ENCODE measurements at places on chromosomes 16 and 17.
A peak's percentile ranks its signal among the peaks of the same experiment; 100 is the strongest.

DNA sequence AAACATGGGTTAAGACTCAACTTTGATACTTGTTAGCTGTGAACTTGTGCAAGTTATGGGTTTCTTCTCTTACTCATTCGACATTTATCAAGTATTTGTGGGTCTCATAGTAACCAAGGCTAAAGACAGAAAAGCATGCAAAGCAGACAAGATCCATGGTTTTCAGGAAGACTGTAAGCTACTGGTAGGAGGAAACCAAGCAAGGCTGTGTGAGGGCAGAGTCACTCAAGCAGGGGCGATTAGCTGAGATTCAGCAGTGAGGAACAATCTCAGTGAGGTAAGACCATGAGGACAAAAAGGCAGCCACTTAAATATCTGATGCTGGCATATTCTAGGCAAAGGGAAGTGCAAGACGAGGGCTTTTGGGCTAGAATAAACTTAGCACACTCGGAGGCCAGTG is 29.5 kb downstream of the MBTD1 start:
- no peak for DNase-seq

DNA sequence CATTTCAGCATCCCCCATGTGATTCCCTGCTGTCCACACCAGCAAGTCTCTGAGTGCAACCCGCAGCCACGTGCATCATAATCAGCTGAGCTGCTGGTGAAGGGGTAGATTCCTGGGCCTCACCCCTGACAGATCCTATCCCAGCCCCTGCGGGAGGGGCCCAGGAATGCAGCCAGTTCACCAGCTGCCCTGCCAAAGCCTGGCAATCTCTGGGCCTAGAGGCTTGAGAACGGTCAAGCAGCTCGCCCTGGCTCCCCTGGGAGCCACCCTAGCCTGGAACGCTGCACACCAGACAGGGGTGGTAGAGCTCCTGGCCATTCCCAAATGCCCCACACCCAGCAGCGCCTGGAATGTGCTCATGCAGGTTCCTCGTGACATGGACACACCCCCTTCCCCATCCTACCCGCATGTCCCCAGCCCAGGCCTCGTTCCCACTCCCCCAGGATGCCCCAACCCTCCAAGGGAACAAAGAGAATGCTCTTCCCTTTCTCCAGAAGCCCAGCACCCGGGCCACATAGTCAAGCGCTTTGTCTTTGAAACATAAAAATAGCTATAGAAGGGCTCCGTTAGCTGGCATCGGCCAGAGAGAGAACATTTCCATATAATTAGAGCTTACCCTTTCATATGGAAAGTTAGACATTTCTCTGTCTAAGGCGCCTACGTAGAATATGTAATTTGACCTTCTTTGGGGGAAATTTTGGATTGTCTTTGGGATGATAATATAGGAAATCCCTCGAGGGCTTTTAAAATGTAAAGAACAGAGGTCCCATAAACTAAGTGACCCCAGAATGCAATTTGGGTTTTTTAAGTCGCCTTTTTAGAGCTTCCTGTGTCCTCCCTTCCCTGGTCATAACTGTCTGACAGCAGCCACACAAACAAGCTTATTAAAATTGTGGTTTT is 3.4 kb downstream of the CEP295NL start:
- DNase-seq = no peak

- DNase-seq = no peak
Measured at GRCh38 chr16:26951950-26952349, 114.8 kb upstream of the C16orf82 start.

- DNase-seq = no peak
Measured at GRCh38 chr16:6547131-6547530, 785.5 kb upstream of the RBFOX1 start.

GRCh38 chr16:58063377-58064076 is 38.0 kb downstream of the MMP15 start:
- no peak for DNase-seq

- no peak for DNase-seq
Measured at GRCh38 chr16:52963212-52963854, 89.4 kb downstream of the CHD9NB start.

DNA sequence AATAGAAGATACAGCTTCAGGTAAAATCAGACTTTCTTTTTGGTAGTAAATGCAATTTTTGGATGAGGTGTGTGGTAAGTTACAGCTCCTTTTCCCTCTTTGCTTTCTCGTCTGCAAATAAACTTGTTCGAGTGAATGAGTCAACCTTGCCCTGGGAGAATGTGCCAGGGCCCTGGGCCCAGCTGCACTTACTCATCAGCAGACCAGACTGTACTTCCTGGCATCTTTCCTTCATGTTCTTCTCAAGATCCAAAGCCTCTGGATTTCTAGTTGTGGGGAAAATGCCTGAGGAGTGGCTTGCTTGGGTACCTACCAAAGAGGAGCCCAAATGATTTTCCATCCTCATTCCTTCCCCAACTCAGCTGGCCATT is 5.4 kb upstream of the G6PC1 start:
- no peak for DNase-seq

DNA sequence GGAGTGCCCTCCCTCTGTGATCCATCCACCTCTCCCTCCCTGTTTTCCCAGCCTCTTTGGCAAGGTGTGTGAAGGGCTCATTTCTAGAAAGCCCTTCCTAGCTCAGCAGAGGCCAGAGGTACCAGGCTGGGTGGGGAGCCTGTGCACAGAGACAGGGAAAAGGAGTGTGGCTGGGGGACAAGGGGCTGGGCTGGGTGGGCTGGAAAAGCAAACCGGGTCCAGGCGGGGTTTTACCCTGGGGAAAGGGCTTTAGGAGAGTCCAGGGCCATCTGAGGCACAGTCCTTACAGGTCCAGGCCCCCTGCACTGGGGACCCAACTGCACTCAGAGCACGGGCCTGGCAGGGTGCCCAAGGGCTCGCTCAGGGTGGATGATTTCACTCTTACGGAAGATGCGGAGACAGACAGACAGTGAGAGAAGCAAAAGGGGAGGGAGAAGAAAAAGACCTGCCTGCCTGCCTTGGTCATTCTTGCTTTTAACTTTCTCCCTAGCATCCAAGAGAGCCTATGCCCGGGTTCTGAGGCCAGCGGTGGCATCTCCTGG is 7.0 kb downstream of the CRHR1 start:
- DNase-seq = no peak

- DNase-seq = no peak
Measured at GRCh38 chr16:29898804-29899515, 390 bp downstream of the SEZ6L2 start.

DNA sequence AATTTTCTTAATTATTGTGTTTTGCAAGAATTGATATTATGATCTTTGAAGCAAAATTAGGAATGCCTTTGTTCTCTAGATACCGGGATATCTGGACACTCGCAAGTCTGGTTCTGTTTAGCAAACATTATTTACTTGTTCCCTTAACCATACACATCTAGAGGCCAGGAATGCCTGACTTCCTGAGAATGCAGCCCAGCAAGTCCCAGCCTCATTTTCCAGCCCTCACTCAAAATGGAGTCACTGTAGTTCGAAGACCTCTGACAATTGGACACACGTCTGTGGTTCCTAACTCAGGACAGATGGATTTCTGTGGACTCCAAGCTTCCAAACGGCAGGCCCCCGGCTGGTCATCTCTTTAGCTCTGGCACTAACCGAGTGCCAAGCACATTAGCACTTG is 355.4 kb upstream of the RBFOX1 start:
- no peak for DNase-seq

GRCh38 chr17:34246881-34247280 is 8.2 kb upstream of the CCL2 start:
- DNase-seq = no peak

DNA sequence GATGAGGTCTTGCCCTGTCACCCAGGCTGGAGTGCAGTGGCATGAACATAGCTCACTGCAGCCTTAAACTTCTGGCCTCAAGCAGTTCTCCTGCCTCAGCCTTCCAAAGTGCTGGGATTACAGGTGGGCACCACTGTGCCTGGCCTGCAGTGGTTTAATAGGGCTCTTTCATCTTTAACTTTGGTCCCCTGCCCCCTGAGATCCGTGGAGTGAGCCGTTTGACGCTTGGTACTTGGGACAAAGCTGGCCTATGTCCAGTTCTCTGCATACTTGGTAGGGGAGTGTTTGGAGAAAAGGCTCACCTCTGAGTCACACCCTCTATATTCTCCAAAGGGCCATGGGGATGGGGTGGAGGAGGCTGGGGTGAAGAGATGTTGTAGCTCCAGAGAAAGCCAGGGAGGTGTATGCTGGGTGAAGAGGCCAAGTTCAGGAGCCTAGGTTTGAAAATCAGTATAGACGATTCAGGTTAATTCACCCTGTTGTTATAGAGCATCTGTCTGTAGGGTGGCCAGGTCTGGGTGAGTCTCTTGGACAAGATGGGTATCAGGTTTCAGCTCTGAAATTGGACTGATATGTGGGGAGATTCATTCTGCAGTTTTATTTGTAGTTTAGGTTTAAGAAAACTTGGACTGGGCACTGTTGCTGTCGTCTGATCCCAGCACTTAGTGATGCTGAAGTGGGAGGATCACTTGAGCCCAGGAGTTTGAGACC is 17.6 kb downstream of the ABCC1 start:
- no peak for DNase-seq

- DNase-seq = peak; percentile 53
Measured at GRCh38 chr16:1543085-1543896, 9.8 kb downstream of the TMEM204 start.

- no peak for DNase-seq
Measured at GRCh38 chr16:76201385-76201784, 75.8 kb upstream of the CNTNAP4 start.

GRCh38 chr16:66262253-66263167 is 104.0 kb upstream of the CDH5 start:
- no peak for DNase-seq

DNA sequence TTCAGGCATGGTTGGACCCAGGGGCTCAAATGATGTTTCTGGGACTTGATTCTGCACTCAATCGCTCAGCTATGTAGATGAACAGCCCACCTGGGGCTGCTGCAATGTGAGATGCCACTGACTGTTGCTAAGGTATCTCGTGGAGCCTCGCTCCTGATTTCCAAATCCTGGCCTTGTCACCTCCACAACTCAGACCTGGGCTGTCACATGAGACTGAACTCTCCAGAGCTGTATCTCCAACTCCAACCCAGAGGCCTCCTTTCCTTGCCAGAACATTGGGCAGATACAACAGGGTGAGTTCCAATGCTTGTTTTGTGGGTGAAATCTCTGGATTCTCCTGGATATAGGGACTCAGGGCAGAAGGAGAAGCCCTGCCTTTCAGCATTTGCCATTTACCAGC is 79.5 kb downstream of the GNAO1 start:
- no peak for DNase-seq

GRCh38 chr16:49351096-49351487 is 22.5 kb upstream of the C16orf78 start:
- DNase-seq = no peak

DNA sequence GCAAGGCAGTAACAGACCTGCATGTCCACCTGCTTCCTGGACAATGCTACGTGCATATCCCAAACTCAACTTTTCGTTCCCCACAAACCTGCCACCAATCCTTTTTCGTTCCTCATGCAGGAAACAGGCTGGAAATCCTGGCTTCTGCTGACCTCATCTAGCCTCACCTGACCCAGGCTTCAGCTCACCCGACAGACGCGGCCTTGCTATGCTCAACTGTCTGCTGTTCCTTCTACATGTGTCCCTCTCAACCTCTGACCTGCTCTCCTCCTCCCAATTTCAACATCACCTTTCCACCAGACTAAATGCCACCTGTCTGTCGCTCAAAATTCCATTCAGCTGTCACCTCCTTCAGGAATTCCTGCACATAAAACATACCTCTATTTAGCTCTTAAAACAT is 44.5 kb downstream of the XPO6 start:
- no peak for DNase-seq

- no peak for DNase-seq
Measured at GRCh38 chr16:1206786-1207185, 18.3 kb downstream of the TPSG1 start.

GRCh38 chr16:10266809-10267208 is 84.6 kb upstream of the GRIN2A start:
- no peak for DNase-seq

- no peak for DNase-seq
Measured at GRCh38 chr17:8979715-8980114, 14.2 kb upstream of the PIK3R5 start.

- DNase-seq = no peak
Measured at GRCh38 chr16:35713762-35714650, 2254.6 kb downstream of the TP53TG3F start.

GRCh38 chr17:45294506-45294905 is 22.3 kb downstream of the MAP3K14 start:
- DNase-seq = no peak

DNA sequence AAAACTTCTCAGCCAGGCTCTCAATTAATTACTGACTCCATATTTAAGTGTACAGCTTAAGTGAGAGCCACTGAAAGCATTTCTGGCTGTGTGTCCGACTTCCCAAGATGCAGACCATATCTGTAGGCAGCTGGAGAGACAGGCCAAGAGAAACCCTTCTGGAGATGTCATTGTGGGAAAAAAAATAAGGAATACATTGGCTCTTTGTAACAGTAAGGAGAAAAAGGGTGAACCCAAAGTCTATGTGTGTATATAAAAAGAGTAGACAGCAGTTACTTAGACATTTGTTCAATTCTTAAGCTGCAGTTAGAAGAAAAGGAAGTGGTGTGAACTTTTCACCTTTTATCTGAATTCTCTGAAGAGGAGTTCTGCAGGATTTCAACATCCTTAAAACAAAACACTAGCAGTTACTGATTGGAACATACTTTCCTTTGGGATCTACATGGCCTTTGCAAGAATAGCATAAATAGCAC is 21.7 kb downstream of the FAM117A start:
- DNase-seq = peak; percentile 44

DNA sequence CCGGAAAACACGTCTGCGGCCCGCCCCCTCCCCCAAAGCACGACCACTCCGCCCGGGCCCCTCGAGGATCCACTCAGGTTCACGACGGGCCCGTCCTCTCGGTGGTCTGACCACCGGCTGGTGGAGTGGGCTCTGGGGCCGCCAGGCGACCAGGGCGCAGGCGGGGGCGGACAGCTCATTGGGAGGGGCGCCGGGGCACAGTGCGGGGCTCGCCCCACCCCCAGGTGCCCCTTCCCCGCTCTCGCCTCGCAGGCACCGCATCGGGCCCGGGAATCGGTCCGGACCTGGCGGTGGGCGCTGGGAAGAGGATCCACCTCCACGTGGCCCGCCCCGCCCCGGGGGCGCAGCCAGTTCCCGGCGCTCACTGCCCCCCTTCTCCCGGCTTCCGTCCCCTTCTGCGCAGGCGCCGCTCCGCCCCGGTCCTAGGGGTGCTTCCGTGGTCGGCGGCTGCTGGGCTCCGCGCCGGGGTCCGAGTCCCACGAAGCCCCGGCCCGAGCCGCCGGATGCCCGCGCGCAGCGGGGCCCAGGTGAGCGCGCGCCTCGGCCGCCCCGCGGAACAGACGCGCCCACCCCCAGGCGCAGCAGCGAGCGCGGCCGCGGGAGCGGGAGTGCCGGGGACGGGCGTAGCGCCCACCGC is at the start of gene MPG:
Gene MPG, plus strand, starts transcription at position 419 of the 637 bp plus-strand sequence. Its CDS starts 85 bp downstream, at position 504.
- peak; percentile 80 for DNase-seq
